ENCODE measurements at places on chromosomes 4 and X.
A peak's percentile ranks its signal among the peaks of the same experiment; 100 is the strongest.

GRCh38 chr4:4541040-4541631, 712 bp downstream of the STX18 start:
- DNase-seq, result no peak

- DNase-seq, result no peak
These were observed 15.2 kb upstream of the CLOCK start for GRCh38 chr4:55561889-55562288.

- no peak for DNase-seq
These were observed 114.0 kb downstream of the ENOX2 start for GRCh38 chrX:130788786-130789581.

- no peak for DNase-seq
These were observed at the start of gene COL25A1 for GRCh38 chr4:109302361-109303139. COL25A1 (minus strand) TSS chr4:109302658.

DNA sequence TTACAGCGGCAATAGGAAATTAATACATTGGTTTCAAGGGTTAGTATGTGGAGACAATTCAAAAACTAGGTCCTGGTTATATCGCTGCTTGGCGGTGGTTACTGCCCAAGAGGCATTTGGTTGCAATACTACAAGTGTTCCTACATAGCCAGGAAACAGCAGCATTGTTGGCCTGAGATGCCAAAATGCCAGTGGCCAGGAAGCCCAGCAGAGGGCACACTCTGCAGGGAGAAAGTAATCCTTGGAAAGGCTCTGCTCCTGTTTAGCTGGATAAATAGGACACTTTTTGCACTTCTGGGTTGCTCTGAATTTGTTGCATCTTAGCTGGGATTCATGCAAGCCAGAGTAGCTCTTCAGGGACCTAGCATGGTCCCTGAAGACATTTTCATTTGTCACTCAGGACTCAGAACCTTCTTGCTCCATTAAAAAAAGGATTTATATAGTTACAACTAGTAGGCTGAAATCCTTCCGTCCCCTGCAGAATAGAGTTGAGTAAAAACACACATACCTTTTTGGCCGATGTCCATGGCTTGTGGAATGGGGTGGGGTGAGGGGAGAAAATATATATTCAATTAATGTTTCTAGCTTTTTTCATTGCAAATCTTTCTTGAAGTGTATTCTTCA, 8.1 kb upstream of the GPR119 start:
- DNase-seq, result no peak

GRCh38 chrX:65706041-65706828, 38.8 kb downstream of the MSN start:
- peak; percentile 40 for DNase-seq

- no peak for DNase-seq
These were observed 19.5 kb upstream of the MRFAP1 start for GRCh38 chr4:6620891-6621555.

- no peak for DNase-seq
These were observed 5.6 kb upstream of the SYTL5 start for GRCh38 chrX:38000706-38001105.

- no peak for DNase-seq
These were observed 380.6 kb upstream of the NR3C2 start for GRCh38 chr4:148822572-148823418.

DNA sequence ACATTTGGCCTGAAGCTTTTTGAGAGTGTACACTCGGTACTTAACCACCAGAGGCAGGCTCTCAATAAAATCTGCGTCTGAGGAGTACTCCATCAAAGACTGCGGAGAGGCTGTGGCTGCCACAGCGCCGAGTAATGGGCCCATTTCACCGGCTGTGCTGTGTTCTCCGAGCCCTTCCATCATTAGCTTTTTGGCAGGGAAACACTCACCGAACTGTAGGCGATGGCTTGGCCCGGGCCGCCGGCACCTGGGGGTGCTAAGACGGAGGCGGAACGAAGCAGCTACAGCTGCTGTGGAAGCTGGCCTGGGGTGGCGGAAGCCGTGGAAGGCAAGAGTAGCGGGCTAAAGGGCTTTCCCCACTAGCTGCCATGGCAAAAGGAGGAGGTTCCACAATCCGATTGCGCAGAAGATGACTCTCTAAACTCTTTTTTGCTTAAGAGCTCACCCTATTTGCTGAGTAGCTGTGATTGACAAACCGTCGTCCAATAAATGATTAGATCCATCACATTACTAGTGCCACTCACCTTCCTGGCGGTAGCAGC, 48.5 kb upstream of the PABPC1L2A start:
- DNase-seq, result no peak

DNA sequence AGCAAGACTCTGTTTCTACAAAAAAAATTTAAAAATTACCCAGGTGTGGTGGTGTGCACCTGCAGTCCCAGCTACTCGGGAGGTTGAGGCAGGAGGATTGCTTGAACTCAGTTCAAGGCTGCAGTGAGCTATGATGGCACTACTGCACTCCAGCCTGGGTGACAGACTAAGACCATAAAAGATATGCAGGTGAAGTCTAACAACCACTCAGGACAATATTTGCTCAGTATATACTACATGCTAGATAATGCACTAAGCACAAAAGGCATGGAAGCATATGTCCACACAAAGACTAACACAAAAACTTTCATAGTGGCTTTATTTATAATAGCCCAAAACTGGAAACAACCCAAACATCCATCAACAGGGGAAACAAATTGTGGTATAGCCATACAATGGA, 57.7 kb upstream of the TXK start:
- DNase-seq, result no peak

All from activated T-helper 9 cell treated with anti-CD3 and anti-CD28 coated beads, Interleukin-2, amount 50 U/mL, for 16 hours (primary cell).